ENCODE measurements at places on chromosomes 16 and 17.
A peak's percentile ranks its signal among the peaks of the same experiment; 100 is the strongest.

GRCh38 chr17:75827308-75828075, 16.7 kb downstream of the UNC13D start:
- DNase-seq = peak; percentile 63

- no peak for DNase-seq
Measured at GRCh38 chr17:36989173-36989572, 40.4 kb downstream of the AATF start.

- DNase-seq = no peak
Measured at GRCh38 chr16:4263504-4264436, 9.1 kb downstream of the TFAP4 start.

DNA sequence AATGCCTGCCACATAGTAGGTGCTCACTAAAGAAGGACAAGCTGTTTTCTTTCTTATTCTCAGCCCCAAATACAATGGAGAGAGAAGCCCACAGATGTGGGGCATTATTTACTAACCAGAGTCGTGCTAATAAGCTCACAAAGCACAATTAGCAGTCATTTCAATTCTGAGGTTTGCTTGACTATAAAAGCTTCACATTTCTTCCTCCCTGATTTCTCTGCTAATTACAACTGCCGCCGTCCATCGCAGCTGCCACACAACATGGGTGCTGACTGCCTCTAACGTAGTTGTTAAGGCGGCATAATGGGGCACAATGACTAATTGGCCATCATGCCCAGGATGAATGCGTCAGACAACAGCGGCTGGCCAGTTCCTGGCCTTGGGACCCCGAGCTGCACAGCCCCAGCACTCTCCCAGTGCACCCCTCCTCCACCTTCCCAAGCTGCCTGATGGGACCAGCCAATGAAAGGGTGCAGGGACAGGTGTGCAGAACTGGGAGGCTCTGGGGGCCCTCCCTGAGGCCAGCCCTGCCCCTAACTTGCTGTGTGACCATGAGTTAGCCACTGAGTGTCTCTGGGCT, 109.2 kb downstream of the CCT6B start:
- no peak for DNase-seq

- DNase-seq = no peak
Measured at GRCh38 chr17:67544364-67544955, 167.4 kb downstream of the PITPNC1 start.

GRCh38 chr16:28503470-28504259, 3.0 kb downstream of the IL27 start:
- no peak for DNase-seq

DNA sequence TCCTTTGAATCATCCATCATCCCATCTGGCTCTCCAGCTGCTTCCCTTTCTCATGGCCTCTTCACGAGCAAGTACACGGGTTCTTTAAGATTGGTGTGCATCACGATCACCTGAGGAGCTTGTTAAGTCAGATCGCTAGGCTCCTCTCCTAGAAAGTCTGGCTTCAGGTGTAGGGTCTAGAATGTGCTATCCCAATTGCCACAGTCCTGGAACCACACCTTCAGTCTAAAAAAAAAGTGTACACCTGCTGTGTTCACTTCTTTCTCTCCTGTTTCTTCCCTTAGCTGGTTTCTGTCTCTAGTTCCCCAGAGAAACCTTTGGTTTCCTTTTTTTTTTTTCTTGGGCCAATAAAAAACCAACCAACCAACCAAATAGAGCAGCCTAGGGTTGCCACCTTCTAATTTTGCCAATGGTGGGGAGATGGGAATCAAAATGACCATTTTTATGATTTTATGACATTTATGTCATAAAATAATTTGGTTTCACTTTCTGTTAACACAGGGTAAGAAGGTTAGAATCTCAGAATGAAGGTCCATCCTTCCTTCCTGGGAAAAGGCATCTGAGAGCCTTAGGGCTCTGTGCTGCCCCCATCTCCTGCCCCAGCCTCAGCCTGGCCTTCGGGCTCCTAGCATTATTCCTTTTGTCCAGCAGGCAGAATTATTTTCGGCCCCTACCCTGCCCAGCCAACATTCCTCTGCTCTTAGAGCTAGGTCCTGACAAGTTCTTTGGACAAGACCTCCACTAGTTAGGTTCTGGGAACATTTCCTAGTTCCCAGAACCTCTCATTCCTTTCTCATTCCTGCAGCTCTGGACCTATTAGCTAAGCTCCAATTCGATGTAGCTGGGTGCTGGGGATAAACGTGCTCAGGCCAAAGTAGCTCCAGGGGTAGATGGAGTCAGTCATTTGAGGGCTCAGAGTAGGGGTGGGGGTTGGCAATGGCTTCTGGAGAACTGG, 1.9 kb upstream of the GGT6 start:
- no peak for DNase-seq

DNA sequence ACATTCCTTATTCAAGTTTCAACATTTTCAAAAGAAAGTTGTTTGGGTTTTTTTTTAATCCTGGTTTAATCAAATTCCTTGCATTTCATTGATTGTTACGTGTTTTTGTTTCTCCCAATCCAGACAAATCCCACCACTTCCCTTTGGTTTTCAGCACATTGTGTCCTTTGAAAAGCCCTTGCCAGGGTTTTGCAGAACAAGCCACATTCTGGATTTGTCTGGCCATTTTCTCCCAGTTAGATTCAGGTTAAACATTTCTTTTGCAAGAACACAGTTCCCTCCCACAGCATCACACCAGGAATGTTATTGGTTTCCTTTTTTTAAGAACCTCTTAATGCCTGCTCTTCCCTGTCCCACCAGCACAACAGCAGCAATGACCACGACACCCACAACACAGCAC, 278.0 kb upstream of the SALL1 start:
- no peak for DNase-seq

- DNase-seq = no peak
Measured at GRCh38 chr17:53032861-53033271, 789.9 kb upstream of the KIF2B start.

DNA sequence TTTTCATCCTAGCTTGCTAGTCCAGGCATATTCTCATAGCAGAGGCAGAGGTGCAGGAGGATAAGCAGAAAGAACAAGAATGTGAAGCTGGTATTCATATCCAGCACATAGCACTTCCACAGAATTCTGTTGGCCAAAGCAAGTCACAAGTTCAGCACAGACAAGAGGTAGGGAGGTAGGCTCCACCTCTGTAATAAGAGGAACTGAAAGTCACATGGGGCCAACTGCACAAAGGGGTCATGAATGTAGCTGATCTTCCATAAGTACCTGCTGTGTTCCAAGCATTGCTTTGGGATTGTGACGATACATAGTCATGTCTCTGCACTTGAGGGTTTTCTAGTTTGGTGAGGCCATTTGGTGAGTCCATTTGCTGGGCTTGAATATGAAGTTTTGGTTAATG, 110.8 kb upstream of the MPHOSPH6 start:
- DNase-seq = no peak

DNA sequence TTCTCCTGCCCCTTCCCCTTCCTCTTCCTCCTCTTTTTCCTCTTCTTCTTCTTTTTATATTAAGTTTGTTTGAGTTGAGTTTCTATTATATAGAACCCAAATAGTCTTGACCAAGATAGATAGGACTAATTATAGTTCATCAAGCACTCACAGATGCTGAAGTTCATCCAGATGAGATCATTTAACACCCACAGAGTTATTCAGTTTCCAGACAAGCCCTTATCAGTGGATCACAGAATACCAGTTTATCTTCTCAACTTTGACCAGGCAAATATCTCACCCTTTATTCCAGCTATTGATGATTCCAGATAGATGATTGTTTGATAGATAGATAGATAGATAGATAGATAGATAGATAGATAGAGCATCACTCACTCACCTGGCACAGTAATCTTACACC, 87.5 kb downstream of the AXIN2 start:
- DNase-seq = no peak

DNA sequence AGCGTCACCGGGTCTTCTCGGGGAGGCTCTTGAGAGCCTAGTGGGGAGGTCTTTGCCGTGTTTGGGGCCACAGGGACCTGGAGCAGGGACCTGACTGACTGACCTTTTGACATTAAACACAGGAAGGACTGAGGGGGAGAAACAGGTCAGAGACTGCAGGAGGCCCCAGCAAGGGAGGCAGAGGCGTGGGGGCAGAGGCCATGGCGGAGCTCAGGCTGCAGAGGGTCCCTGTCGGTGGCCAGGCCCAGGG, 41.6 kb upstream of the GSE1 start:
- no peak for DNase-seq

GRCh38 chr16:79287424-79287917, 313.1 kb downstream of the MAF start:
- DNase-seq = no peak

DNA sequence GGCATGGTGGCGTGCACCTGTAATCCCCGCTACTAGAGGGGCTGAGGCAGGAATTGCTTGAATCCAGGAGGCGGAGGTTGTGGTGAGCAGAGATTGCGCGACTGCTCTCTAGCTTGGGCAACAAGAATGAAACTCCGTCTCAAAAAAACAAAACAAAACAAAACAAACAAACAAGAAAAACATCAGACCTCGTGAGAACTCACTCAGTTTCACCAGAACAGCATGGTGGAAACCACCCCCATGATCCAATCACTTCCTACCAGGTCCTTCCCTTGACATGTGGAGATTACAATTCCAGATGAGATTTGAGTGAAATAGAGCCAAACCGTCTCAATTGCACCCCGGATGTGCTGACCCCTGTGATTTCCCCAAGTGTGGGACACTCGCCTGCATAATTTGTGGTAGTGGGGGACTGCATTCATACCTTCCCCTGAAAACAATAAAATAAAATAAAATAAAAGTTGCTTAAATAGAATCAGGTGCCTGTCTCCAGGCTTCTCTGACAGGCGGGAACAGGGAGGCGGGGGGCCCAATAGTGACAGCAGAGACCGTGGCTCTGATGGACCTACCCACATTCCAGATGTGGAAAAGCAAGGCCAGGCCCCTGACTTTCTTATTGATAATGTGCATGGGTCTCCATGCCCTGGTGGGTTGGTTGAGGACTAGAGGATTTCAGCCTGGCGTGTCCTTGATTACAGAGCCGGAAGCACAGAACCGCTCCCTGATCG, 13.1 kb downstream of the ZSCAN10 start:
- DNase-seq = no peak

GRCh38 chr17:1890758-1891450, 61.1 kb downstream of the RPA1 start:
- DNase-seq = no peak

DNA sequence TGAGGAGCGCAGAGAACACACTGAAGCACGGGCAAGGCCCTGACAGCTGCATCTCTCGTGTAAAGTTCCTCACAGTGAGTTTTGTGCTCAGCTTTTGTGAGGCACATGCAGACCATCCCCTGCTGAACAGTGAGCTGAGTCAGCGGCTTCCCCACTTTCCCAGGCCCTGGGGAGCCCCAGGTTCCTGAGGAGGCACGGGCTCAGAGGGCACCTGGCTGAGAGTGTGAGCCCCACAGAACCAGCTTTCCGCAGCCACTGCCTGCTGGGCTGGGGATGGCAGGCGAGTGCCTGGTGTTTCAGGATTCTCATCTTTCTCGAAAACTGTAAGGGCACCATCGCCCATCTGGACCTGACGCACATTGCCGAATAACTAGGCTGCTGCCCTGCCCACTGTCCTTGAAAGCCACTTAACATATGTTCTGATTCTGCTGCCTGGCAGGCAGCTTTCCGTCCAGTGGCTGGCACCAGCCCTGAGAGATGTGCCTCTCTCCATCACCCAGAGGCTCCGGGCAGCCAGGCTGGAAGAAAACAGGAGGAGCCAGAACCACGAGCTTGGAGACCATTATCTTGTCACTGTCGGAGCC, 266.7 kb upstream of the FOXF1 start:
- DNase-seq = no peak

DNA sequence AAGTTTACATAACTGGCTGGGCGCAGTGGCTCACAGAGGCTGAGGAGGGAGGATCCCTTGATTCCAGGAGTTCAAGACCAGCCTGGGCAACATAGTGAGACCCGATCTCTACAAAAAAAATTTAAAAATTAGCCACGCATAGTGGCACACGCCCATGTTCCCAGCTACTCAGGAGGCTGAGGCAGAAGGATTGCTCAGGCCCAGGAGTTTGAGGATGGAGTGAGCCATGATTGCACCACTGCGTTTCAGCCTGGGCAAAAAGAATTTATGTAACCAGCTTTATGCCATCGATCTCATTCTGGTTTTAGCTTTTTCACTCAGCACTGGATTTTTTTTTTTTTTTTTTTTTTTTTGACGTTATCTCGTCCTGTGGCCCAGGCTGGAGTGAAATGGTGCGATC, 9.1 kb upstream of the CD300E start:
- DNase-seq = no peak

GRCh38 chr17:42065201-42065600, 14.8 kb upstream of the C17orf113 start:
- DNase-seq = no peak

GRCh38 chr17:19249681-19250080, 12.5 kb downstream of the EPN2 start:
- DNase-seq = no peak

DNA sequence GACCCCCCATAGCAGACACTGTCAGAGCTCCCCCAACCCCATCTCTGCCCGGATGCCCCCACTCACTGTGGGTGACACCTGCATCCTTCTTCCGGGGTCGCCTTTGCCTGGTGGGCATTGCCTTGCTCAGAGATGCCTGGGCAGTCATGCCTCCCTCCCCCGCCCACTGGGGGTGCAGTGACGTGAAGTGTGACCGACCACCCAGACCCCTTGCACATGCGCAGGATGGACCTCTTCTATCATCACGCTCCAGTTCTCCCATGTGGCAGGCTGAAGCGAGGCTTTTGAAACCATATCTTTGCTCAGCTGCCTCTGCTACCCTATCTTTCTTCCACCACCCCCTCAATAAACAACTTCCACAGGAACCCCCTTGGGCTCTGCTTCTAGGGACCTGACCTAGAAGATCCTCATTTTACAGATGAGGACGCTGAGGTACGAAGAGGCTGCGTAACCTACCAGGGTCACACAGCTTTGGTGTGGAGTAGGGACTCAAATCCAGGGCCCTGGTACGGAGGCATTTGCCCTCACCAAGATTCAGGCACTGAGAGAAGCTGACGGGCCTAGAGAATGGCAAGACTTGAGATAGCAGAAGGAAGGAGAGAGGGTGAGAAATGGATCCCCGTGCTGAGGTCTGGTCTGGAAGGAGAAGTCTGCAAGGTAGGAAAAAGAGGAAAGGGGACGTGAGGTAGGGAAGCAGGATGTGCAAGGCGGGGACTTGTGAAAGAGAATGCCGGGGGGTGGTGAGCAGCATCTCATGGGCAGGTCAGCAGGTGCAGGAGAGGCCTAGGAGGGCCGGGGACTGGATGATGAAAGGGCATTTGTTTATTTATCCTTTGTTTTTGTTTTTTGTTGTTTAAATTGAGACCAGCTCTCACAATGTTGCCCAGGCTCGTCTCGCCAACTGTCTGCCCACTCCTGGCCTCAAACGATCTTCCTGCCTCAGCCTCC, 14.4 kb downstream of the NLRC5 start:
- DNase-seq = no peak
